ENCODE measurements at places on chromosomes 13 and 19.
A peak's percentile ranks its signal among the peaks of the same experiment; 100 is the strongest.

- no peak for DNase-seq
Observed at GRCh38 chr19:46995492-46995891, 24.1 kb upstream of the NPAS1 start.

- no peak for DNase-seq
Observed at GRCh38 chr13:46894568-46894967, 2.3 kb downstream of the HTR2A start.

DNA sequence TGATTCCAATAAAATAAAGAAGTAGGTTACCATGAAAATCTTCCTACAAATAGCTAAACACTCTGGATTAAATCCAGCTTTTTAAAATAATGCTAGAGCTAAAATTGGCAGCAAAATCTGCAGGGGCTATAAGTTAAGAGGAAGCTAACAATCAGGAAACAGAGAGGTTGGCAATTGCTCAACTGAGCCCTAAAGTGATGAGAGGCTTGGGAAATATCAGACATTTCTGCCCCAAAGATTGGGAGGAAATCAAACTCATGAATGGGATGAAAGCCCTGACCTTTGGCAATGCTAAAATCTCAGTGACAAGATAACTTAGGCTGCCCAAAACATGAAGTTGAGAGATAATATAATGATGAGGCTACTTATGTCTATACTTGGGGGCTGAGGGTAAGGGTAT is 1437.9 kb downstream of the EFNB2 start:
- DNase-seq = no peak

DNA sequence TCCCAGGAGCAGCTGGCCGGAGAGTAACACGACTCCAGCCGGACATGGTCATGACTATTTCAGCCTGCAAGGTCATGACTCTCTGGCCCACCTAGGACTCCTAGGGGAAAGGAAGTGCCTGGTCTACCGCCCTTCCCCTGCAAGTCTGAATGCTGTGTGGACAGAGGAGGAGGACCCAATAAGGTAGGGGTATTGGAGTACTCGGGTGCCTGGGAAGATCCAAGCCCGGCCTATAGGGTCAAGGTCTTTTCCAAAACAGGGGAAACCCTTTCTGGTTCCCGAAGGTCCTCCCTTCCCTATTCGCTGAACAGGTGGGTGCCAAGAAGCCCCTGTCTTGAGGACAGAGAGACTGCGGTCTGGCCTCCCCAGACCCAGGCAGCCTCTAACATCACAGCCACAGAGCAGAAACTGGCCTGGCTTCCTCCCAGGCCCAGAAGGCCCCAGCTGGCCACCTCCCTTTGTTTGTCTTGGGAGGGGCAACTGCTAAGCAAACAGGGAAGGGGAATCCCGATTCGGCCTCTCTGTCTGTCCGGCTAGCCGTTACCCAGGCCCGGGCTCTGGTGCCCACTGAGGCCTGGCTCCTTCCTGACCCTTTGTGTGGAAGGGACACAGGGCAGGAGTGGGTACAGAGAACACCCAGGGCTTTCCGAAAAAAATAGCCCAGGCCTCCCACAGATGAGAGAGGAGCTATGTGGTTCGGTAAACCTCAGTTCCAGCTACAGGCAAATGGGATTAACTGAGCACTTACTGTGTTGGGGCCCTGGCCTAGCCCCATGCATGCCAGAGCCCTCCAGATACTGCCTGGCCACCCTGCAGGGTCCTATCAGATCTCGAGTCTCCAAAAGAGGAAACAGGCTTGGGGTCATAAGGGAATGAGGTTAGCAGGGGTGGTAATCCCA is 5.2 kb upstream of the GRAMD1A start:
- DNase-seq = no peak

- no peak for DNase-seq
Observed at GRCh38 chr13:101202590-101202989, 213.7 kb downstream of the NALCN start.

GRCh38 chr13:42137856-42138537 is 89.5 kb downstream of the DGKH start:
- no peak for DNase-seq

DNA sequence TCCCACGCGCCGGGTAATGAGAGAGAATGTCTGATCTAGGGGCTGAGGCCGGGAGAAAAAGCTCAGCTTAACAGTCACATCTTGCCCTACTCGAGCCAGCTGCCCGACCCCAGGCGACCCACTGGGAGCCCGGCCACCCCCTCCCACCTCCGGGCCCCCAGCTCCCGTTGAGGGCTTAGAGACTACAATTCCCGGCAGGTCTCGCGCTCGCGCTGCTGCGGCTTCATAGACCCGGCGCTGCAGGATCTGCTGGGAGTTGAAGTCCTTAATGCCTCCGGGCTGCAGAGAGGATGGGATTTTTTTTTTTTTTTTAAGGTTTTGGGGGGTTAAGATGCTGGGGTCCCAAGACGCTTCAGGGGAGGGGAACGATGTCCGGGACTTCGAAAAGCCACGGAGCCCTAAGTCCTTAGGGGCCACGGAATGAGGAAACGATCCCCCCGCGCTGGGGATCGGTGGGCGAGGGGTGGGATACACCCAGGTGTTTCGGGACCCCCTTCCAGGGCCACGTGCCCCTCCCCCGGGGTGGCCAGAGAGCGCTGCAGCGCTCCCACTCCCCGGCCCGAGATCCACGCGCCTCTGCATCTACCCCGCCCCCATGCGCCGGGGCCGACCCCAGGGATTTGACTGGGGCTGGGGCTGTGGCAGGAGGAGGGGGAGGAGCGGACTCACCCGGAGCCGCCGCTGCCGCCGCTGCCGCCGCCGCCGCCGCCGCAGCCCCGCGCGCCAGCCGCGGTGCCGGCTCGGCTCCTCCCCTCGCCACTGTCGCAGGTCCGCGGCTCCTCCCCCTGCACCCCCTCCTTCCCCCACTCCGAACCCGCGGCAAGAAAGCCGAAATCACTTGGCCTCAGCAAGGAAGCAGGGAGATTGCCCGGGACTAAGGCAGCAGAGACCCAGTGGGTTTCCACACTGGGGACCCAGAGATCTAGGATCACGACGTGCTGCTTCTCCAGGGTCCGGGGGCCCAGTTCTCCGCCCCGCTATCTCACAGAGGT is at the start of gene SYT3:
TSS of gene SYT3 (minus strand) at position 761 of the 992 bp plus-strand sequence. CDS start 2,470 bp downstream, outside the sequence.
- peak; percentile 7 for DNase-seq

DNA sequence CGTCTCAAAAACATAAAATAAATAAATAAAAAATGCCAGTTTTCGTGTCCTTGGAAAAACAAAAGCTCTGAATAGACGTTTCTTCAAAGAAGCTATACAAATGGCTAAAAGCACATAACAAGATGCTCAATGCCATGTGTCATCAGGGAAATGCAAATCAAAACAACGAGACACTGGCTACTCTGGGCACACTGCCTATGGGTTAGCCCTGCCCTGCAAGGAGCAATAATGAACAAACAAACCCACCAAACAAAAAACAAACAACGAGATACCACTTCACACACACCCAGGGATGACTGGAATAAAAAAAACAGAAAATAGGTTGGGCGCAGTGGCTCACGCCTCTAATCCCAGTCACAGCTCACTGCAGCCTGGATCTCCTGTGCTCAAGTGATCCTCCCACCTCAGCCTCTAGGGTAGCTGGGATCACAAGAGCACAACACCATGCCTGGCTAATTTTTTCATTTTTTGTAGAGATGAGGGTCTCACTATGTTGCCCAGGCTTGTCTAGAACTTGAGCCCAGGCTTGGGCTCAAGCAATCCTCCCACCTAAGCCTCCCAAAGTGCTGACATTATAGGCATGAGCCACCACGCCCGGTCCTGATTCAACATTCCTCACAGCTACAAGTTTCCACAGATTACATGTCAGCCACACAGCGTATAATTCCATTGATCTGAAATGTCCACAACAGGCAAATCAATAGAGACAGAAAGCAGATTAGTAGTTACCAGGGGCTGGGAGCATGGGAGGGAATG is 15.5 kb upstream of the ISYNA1 start:
- no peak for DNase-seq

DNA sequence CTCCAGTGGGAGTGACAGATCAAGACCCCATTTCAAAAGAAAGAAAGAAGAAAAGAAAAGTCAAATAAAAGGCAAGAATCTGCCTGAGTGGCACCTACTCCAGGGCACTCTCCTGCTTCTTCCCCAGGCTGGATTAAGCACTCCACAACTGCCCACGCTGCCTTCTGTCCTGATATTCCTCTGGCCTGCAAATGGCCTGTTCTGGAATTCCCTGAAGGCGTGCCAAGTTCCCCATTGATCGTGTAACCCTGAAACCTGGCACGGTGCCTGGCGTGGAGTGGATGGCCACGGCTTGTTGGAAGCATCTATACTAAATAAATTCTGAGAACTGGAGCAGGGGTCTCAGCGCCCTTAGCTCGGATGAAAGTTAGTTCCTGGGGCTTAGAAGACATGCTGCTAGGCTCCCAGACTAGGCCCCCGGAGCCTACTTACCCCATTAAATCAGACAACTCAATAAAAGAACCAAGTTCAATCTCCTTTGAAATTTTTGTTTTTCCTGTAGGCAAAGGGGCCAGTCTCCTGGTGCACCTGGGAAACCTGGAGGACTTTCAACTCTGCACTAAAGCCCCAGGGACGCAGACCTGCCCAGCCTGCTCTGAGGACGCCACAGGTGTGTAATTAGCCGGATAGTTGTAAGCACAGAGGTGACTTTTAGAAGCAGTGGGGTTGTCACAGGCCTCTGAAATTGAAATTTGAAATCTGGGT is 21.9 kb downstream of the ANKRD27 start:
- no peak for DNase-seq

DNA sequence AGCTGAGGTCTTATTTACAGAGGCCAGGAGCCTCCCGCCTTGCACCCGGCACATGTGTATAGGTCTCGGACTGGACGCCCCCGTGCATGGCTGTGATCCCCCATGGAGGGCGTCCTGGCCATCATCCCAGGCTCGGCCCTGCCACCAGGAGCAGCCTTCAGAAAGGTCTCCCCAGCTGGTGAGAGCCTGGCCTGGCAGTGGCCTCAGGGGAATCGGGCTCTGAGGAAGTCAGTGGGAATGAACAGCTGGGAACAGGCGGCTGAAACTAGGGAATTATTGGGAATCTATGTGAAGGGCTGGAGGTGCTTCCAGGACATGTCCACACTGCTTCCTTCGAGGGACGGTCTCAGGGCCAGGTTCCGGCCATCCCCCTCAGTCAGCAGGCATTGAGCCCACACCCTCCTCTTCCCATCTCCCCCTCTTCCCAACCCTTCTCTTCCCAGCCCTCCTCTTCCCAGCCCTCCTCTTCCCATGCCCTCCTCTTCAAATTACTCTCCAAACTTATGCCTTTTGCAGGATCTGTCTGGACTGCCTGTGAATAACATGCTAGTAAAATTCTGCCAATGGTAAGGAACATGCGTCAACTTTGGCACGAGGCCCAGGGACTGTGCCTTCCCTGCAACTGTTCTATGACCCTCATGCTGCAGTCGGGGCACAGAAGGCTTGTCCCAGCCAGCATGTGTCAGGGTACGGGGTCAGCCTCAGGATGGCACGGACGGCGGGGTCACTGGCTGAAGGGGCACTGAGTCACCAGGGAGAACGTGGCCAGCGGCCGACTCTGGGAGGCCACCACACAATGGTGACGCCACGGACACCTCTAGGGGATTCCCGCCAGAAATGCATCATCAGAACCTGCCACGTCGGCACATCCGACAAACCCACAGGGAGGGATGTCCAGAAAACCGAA is 24.2 kb upstream of the C13orf46 start:
- no peak for DNase-seq

GRCh38 chr19:36916991-36917390 is 859 bp downstream of the ZNF568 start:
- no peak for DNase-seq

GRCh38 chr13:63629591-63629990 is 2213.9 kb upstream of the PCDH20 start:
- DNase-seq = no peak

- no peak for DNase-seq
Observed at GRCh38 chr19:42366673-42367072, 23.4 kb downstream of the CNFN start.

DNA sequence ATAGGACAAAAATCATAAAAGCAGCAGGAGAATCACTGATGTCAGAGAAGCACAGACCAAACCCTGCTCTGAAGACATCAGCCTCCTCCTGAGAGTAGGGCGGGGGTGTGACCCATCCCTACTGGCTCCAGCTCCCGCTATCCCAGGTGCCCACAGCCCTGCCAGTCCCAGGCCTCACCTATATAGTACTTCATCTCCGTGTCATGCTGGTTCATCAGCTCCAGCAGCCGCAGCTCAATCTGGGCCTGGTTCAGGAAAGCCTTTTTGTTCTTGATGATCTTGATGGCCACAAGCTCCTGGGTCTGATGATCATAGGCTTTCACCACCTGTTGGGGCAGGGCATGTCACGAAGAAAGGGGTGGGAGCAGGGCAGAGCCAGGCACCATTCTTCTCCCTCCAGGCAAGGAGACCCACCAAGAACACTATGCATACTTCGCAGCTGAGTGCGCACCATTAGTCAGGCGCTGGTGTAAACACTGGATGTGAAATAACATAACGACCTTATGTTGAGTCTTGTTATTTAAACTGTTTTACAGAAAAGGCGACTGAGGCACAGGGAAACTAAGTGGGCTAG is 4.2 kb downstream of the DYRK1B start:
- DNase-seq = no peak

DNA sequence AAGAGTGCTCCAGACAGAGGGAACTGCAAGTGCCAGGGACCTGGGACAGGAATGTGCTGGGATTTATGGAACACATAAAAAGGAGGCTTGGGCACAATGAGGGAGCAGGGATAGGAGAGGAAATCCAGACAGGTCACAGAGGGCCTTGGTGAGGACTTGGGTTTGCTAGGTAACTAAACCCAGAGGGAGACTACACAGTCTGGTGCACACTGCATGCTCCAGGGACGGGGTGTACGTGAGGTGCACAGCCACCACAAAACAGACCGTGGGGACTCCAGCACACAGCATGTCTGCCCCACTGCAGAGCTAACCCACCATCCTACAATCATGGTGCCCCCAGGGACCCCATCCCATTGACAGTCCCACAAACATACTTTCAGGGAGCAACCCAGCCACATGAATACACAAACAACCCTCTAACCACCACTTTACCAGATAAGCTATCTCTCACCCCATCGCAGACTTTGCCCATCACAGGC is 5.5 kb upstream of the ZFP36 start:
- no peak for DNase-seq

- DNase-seq = no peak
Observed at GRCh38 chr13:45195421-45195820, 5.4 kb downstream of the KCTD4 start.

GRCh38 chr13:39268398-39268797 is 230.1 kb downstream of the NHLRC3 start:
- no peak for DNase-seq

DNA sequence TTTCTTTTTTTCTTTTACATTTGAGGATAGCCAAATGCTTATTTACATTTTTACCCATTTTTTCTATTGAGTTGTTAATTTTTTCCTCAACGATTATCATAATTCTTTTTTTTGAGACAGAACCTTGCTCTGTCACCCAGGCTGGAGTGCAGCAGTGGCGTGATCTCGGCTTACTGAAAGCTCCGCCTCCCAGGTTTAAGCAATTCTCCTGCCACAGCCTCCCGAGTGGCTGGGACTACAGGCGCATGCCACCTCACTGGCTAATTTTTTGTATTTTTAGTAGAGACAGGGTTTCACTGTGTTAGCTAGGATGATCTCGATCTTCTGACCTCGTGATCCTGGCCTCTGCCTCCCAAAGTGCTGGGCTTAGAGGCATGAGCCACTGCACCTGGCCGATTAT is 208.7 kb downstream of the LIG4 start:
- DNase-seq = no peak

GRCh38 chr13:83168590-83168989 is 713.7 kb downstream of the SLITRK1 start:
- no peak for DNase-seq

- no peak for DNase-seq
Observed at GRCh38 chr13:21405309-21405708, 53.8 kb downstream of the ZDHHC20 start.

- DNase-seq = no peak
Observed at GRCh38 chr19:2732883-2733282, 6.9 kb downstream of the SLC39A3 start.

All from stimulated activated CD8-positive, alpha-beta memory T cell treated with anti-CD3 and anti-CD28 coated beads, Interleukin-4, amount 100 ng/mL, for 4 hours (primary cell).